Thoracic aorta (tissue), 2 donors: ENCODE measurements at places on chromosomes 3 and 15. TPM values are rescaled to one million over a fixed set of nuclear protein-coding genes. Genes with fewer than 3 reads are reported as not detected.

Gene LYZL4
- total RNA-seq, result not detected

Gene SCN11A
- total RNA-seq, result 0.07 TPM

Gene TMEM202
- total RNA-seq, result not detected

Gene CKMT1B
- not detected for total RNA-seq

Gene C3orf62
- total RNA-seq, result 15.0 TPM

Gene CYP8B1
- total RNA-seq, result not detected

Gene STARD5
- 14.9 TPM for total RNA-seq

Gene SCAPER
- total RNA-seq, result 29.6 TPM

Gene TMEM212
- total RNA-seq, result not detected

Gene CLSTN2
- total RNA-seq, result 7.6 TPM

Gene DUOX1
- 0.56 TPM for total RNA-seq

Gene CHST2
- 3.5 TPM for total RNA-seq
